DMS79 treated with DMSO at 0.1 percent for 48 hours (cell line): ENCODE measurements at places on chromosomes 6 and 20.

GRCh38 chr6:157551041-157551832, 170.2 kb downstream of the ZDHHC14 start:
- DNase-seq: no peak

DNA sequence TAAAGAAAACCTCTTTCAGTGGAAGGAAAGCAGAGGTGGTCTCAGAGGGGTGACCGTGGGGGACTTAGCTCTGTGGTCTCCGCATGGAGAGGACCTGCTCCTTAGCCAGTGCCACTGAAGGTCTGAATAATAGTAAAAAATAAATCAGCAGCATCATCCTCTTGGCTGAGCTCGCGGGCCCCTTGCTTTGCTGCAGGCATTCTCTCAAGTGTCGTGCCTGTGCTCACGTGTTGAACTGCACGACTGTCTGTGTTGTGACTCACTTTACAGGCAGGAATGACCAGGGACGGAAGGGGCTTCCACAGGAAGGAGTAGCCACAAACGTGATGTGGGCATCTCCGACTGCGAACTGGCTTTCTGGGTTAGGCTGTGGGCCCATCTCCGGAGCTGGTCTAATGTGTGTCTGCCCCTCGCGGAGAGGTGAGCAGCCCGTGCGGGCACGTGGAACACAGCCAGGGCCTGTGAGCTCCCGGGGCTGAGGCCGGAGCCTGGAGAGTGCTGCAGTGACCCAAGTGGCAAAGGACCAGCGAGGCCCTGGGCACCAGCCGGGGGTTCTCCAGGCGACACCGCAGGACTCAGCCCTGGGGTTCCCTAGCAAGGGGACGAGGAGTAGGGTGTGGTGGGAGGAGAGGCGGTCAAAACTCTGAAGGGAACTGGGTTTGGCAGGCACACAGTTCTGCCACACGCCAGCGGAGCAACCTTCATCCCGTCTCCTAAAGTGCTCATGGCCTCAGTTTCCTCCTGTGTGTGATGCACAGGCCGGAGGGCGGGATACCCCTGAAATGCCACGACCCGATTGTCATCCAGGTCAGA, 89.2 kb downstream of the RAMACL start:
- DNase-seq: no peak

- no peak for DNase-seq
Measured at GRCh38 chr6:105781248-105781647, 304.9 kb upstream of the PRDM1 start.

- peak; percentile 17 for DNase-seq
Measured at GRCh38 chr20:49661560-49662329, 51.9 kb downstream of the B4GALT5 start.

- DNase-seq: no peak
Measured at GRCh38 chr6:160791459-160791858, 89.4 kb downstream of the PLG start.
